Hypothalamus (tissue), 51 donors: ENCODE measurements at places on chromosomes 3 and 15.

GRCh38 chr3:126109880-126110235 lies 25.9 kb upstream of the SLC41A3 start:
- no peak for DNase-seq

DNA sequence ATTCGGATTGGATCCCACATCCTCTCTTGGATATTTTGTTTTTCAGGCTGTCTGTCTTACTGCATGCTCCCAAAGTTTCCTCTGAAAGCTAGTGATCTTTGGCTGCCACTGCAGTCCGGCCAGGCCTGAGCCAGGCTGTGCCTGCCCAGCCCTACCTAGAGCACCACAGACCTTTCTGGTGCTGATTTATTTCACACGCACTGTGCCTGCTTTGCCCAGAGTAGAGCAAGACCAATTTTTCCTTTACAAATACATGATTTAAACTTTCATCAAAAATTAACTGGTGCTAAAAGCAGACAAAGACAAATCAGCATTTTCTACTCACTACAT lies 28.0 kb upstream of the NDUFB4 start:
- no peak for DNase-seq

- no peak for DNase-seq
Measured at GRCh38 chr3:50381383-50381782, 22.1 kb upstream of the TMEM115 start.

GRCh38 chr15:99436542-99437314 lies 129.1 kb upstream of the MEF2A start:
- DNase-seq = no peak

- no peak for DNase-seq
Measured at GRCh38 chr3:179174898-179175297, 26.7 kb downstream of the PIK3CA start.

- no peak for DNase-seq
Measured at GRCh38 chr3:119211193-119211592, 29.5 kb downstream of the B4GALT4 start.

- DNase-seq = peak; percentile 54
Measured at GRCh38 chr3:116280130-116280740, 165.1 kb downstream of the LSAMP start.

DNA sequence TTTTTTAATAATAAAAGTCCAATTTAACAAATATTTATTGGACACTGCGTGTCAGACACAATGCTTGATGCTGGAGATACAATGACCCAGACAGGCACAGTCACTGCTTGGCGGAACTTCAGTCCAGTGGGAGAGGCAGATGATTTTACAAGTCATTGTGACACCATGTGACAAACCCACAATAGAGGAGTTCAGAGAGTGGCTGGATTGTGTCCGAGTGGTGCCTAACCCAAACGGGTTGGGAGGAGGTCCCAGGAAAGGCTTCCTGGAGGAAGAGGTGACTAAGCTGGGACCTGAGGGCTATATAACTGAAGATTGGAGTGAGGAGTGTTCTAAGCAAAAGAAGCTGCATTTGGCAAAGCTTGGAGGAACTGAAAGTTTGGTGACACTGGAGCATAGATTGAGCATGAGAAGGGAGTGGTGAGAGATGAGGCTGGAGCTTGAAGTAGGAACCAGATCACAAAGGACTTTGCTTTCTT lies 41.4 kb downstream of the CRTC3 start:
- DNase-seq = no peak

- DNase-seq = no peak
Measured at GRCh38 chr3:73437828-73438227, 186.9 kb downstream of the PDZRN3 start.

DNA sequence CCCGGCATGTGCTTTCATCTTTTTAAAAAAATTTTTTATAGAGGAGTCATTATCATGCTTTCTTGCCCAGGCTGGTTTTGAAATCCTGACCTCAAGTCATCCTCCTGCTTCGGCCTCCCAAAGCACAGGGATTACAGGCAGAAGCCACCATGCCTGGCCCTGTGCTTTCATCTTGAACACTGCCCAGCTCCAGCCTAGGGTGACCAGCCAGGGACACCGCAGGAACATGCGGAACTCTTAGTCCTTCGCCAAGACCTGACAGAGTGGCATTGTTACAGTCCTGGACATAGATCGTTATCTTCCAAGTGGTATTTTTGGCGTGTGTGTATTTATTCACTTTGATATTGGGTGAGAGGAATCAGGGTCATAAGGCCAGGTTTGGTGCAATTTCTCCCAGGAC lies 7.9 kb upstream of the FURIN start:
- DNase-seq = no peak

- DNase-seq = no peak
Measured at GRCh38 chr3:38603731-38604131, 45.8 kb downstream of the SCN5A start.

DNA sequence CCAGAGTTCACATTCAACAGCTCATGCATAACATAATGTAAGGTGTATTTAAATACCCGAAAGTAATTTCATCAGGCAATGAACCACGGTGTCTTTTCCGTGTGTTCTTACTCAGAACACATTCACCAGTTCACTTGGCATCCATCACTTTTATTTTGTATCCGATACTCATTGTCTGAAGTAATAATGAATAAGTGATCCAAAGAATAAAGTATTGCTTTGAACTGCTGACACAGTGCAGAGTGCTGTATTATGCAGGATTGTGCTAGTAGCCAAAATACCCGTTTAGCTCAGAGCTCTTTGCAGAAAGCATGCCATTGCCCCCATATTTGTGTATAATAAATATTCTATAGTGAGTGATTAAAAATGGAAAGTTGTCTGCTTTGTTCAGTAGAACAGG lies 460.9 kb upstream of the KCNMB2 start:
- DNase-seq = no peak

GRCh38 chr15:73024168-73024567 lies 28.1 kb upstream of the NEO1 start:
- no peak for DNase-seq

DNA sequence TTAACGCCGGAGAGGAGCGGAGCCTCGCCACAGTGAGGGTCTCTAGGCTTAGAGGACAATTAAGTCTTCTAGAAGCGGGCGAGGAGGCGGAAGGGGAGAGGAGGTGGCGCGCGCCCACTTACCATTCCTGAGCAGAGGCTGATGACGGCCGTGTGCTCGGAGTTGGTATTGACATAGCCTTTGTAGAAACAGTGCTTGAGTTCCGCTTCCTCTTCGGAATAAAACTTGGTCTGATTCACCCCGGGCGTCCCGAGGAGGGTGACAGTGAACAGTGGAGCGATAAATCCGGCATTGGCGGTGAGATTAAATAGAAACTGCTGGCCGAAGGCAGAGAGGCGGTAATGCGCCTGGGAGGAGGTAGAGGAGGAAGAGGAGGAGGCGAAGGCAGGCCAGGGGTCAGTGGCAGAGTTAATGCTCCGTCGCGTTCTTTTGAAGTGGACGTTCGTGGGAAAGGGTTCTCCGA lies 1.3 kb downstream of the ADAMTS9 start:
- no peak for DNase-seq

DNA sequence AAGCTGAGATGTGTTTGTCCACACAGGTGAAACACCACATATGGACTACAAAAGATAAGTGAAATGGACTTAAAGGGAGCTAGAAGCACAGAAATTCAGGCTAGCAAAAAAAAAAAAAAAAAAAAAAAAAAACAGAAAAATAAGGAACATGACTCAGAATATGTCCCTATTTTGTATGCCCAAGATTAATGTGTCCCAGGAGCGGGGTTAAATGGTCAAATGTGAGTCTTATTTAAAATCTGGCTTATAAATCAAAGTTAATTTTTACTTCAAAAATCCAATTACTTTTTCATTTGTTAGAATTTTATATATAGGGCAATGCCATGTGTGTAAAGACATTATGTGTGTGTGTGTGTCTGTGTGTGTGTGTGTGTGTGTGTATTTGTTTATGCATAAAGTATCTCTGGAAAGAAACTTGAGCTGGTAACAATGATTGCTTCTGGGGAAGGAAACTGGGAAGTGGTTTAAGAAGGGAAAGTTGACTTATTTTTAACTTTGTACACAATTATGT lies 986.5 kb downstream of the ROBO2 start:
- no peak for DNase-seq

DNA sequence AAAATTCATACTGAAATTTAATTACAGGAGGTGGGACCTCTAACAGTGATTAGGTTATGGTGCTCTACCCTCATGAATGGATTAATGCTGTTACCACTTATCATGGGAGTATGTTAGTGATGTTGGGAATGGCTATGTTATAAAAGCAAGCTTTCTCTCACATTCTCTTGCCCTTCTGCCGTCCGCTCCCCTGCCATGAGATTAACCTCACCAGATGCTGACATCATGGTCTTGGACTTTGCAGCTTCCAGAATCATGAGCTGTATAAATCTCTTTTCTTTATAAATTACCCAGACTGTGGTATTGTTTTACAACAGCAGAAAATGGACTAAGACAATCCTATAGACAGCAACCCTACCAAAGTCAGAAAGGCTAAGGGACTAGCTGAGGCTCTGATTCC lies 884.8 kb downstream of the FHIT start:
- DNase-seq = no peak

- no peak for DNase-seq
Measured at GRCh38 chr3:155001289-155002010, 78.7 kb upstream of the MME start.

- DNase-seq = no peak
Measured at GRCh38 chr15:92885224-92886041, 14.7 kb upstream of the CHD2 start.

DNA sequence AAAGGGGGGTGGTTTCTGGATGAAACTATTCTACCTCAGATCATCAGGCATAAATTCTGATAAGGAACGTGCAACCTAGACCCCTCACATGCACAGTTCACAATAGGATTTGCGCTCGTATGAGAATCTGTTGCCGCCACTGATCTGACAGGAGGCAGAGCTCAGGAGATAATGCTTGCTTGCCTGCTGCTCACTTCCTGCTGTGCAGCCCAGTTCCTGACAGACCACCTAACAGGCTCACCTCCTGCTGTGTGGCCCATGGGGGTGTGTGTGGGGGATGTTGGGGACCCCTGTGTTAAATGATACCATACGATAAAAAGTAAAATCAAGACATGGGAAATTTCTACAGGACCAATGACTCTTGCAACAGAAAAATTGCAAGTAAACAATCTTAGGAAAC lies 24.0 kb downstream of the CP start:
- DNase-seq = no peak

- DNase-seq = no peak
Measured at GRCh38 chr3:15223685-15224572, 17.9 kb downstream of the CAPN7 start.

GRCh38 chr3:134426660-134427181 lies 52.5 kb upstream of the AMOTL2 start:
- DNase-seq = no peak

GRCh38 chr15:68581725-68582124 lies 2.9 kb downstream of the CORO2B start:
- DNase-seq = no peak
